Frontal cortex (tissue), 4 donors: ENCODE measurements at places on chromosomes 3 and 15. TPM values are rescaled to one million over a fixed set of nuclear protein-coding genes. Genes with fewer than 3 reads are reported as not detected.

The TTLL13 gene
- total RNA-seq = under 0.01 TPM

The SLC9C1 gene
- 0.41 TPM for total RNA-seq

The GCSAM gene
- not detected for total RNA-seq

The AKAP13 gene
- total RNA-seq = 67.3 TPM

The SLC22A14 gene
- total RNA-seq = under 0.01 TPM

The RTP1 gene
- total RNA-seq = 0.41 TPM

The LRRK1 gene
- 0.82 TPM for total RNA-seq

The GNL3 gene
- 70.1 TPM for total RNA-seq

The PIF1 gene
- total RNA-seq = 0.82 TPM

The POPDC2 gene
- 0.82 TPM for total RNA-seq

The SHQ1 gene
- total RNA-seq = 15.9 TPM

The ZNF80 gene
- not detected for total RNA-seq

The ZNF660 gene
- total RNA-seq = 11.8 TPM

The SERPINI1 gene
- total RNA-seq = 85.6 TPM

The CCDC9B gene
- total RNA-seq = 0.41 TPM

The MESP2 gene
- not detected for total RNA-seq

The DPP8 gene
- total RNA-seq = 87.2 TPM

The FBLN2 gene
- 5.3 TPM for total RNA-seq

The ANKUB1 gene
- 0.41 TPM for total RNA-seq

The BLM gene
- total RNA-seq = 3.3 TPM

The FBXO40 gene
- total RNA-seq = not detected

The ROBO2 gene
- total RNA-seq = 245 TPM

The EPHA3 gene
- total RNA-seq = 136 TPM

The PIK3R4 gene
- total RNA-seq = 51.0 TPM

The PLSCR4 gene
- 5.7 TPM for total RNA-seq

The ADGRG7 gene
- total RNA-seq = not detected
